ENCODE measurements at places on chromosomes 6 and 20.

GRCh38 chr6:38115626-38116008, 296.1 kb downstream of the ZFAND3 start:
- DNase-seq = no peak

DNA sequence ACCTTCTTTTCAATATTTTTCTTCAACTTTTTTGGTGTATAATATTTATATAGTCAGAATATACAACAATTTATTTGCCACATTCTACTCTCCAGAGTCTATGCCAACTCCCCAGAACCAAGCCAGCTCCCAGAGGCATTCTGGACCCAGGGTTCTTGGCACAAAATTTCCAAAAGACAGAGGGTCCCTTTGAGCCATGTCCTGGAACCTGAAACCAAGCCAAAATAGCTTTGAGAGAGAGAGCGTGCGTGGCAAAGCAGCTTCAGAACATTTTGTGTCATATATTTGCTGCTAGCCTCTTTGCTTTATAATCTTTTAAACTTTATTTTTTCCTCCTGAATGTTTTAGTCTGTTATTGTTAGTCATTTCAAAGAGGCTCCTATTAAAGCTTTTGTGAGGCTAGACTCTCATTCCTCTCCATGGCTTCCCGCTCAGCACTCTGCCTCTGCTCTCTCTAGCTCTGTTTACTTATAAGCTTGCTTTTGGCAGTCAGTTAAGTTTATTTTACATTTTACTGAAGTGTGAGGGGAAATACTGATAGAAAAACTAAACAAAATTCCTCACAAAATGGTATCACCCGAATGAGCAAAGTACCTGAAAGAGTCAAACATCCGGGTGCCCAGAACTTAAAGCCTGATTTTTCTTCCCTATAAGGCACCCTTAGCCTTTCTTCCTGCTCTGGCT, 605.1 kb upstream of the ID4 start:
- no peak for DNase-seq

GRCh38 chr6:143414769-143415168, 35.7 kb downstream of the ADAT2 start:
- no peak for DNase-seq

DNA sequence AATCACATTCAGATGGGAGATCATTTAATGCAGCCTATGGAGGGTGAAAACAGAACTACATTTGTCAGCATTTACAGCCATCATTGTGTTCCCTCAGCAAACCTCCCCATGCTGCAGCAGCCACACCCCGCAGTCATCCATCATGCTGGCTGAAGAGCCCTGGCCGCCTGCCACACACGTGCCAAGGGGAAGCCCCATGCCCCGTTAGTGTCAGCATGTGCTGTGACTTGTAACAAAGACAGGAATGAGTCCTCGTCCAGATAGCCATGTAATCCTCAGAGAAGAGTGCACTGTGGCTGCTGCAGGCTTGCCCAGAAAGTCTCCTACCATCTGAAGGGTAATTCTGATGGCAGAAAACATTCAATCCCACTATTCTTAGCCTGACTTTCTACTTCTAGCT, 1097.8 kb downstream of the KIF16B start:
- peak; percentile 27 for DNase-seq

DNA sequence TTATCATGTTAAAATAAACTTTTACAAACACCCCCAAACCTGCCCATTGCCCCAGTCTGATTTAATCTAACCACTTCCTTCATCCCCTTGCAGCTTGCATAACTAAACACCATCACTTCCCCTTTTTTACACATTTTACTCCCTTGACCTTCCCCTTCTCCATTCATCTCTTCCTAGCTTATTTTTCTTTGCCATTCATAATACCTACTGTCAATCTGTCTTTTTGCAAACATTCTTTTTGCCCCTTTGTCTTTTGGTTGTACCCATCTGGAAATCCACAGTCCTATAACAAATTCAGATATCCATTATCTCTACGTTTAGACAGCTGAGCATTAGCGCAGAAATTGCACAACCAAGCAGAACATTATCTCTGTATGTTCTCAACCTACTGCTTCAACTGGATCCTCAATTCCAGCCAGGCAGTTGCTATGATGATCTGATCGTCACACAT, 51.2 kb downstream of the C6orf52 start:
- DNase-seq = no peak
